ENCODE measurements at places on chromosomes 4 and X.

GRCh38 chr4:792626-793092 is 33.3 kb downstream of the CPLX1 start:
- DNase-seq: no peak

GRCh38 chr4:13944095-13944511 is 316.6 kb upstream of the BOD1L1 start:
- DNase-seq: no peak

GRCh38 chrX:53044995-53045394 is 3.6 kb upstream of the GPR173 start:
- DNase-seq: no peak

DNA sequence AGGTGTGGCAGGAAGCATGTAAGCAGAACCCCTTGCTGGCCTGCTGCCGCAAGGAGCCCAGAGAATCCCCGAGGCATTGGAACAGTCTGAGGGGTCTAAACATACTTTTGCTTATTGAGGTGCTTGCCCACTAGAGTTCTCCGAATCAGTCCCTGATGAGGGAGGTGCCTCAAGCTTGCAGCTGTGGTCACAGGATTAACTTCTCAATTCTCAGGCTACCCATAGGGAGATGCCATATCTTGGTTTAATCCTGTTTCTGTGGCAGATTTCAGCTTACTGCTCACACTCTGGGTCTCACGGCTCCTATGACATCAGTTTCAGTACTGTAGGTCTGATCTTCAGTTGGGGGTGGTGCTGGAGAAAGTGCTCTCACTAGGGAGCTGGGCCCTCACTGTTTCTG is 39.9 kb downstream of the CCNG2 start:
- DNase-seq: peak; percentile 88

- no peak for DNase-seq
Measured at GRCh38 chr4:121526509-121526908, 145.7 kb upstream of the QRFPR start.
